Stimulated activated CD4-positive, alpha-beta T cell treated with anti-CD3 and anti-CD28 coated beads, Interleukin-15, amount 100 ng/mL, for 48 hours (primary cell): ENCODE measurements at places on chromosomes 3 and 15.
A peak's percentile ranks its signal among the peaks of the same experiment; 100 is the strongest.

GRCh38 chr3:46206282-46207015 is 1.7 kb downstream of the CCR1 start:
- DNase-seq: no peak

DNA sequence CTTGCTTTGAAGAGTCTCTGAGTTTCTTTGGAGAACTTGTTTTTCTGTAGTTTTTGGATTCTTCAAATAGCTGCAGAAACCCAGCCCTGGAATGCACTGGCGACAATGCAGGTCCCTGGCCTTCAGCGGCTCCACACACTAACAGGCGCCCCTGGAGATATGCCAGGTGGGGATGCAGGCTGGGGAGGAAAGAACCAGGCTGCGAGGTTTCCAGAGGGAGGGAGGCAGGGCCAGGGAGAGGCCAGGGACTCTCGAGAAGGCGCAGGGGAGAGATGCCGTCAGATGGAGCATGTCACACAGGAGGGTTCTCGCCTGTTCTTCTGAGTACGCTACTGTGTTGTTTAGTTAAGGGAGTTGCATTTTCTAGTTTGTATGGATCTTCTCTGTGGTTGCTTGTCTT is 283.1 kb downstream of the GABRG3 start:
- no peak for DNase-seq

- peak; percentile 11 for DNase-seq
Observed at GRCh38 chr3:44906997-44907396, 32.6 kb downstream of the TGM4 start.

DNA sequence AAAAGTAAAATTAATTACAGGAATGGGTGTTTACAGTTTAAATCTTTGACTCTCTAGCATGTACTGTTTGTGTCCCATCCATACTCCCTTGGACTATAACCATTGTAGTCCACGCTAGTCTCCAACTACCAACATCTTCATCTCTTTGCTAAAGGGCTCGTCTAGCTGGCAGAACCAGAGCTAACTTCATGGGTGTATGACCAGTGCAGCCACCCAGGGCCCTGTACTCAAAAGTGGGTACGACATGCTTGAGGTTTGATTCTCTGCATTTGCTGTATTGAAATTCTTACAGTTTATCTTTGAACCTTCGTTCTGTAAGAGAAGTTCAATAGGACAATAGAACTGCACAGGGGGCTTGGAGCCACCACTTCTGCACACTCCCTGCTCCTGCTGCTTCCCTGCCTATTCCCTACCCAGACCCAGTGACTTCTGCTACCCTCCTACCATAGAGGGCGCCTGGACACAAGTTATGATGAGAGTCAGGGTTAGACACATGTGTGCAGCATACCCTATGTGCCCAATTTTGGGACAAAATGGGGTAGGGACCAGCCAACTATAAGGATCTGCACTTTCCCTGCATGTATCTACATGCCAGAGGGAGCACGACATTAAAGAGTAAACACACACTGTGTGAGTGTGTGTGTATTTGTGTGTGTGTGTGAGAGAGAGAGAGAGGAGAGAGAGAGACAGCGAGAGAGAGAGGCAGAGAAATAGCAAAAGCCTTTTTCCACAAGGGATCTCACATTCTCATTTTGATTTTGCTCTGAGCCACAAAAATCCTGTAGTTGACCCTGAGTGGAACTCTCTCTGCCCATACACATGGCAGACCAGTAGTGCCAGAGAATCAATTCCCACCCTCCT is 59.0 kb upstream of the NECTIN3 start:
- DNase-seq: no peak

DNA sequence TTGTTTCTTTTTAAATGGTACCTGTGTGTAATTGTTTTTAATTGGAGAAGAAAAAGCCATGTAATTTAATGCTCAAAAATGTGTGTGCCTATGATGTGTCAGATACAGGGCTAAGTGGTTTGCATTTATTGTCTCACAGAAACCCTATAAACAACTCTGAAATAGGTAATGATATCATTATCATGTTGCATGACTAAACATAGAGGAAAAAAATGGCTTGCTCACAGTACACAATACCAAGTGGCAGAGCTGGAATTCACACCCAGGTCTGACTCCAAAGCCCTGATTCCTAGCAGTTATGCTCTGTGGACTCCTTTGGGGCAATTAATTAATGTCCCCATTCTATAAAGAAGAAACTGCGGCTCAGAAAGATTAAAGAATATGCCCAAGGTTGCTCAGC is 237.4 kb upstream of the TRIM42 start:
- no peak for DNase-seq

DNA sequence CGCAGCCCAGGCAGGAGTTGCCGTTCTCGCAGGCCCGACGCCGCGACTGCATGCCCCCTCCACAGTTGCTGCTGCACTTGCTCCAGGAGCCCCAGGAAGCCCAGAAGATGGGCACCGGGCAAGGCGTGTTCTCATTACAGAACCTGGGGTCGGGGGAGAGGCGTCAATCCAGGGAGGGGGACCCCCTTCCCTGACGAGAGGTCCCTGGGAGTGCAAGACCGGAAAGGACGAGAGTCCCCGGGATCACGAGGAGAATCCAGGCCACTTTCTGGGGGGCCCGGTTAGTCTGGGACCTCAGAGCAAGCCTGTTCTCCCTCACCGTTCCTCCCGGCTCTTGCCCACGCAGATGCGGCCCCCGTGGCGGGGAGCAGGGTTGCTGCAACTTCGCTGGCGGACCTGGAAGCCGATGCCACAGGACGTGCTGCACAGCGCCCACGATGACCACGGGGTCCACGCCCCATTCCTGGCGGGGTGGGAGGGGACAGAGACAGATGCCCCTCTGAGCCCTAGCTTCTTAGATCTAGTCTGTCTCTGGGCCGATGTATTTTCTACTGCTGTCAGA is 113.9 kb downstream of the SEMA5B start:
- DNase-seq: no peak

DNA sequence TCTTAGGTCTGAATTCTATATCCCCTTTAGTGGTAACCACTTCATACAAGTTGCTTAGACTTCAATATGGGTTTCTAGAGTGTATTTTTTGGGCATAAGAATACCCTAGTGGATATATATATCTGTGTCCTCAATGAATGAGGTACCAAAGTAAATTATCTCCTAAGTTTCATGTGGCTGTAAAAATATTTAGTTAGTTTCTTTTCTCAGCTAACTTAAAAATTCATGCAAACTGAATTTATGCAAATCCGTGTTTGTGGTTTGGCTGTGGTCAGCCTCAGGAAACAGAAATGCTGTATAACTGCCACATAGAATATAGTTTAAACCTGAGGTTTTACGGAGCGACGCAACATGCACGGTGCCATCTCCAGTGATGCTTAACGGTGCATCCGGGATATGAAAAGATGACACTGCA is 80.3 kb downstream of the PEX5L start:
- no peak for DNase-seq

DNA sequence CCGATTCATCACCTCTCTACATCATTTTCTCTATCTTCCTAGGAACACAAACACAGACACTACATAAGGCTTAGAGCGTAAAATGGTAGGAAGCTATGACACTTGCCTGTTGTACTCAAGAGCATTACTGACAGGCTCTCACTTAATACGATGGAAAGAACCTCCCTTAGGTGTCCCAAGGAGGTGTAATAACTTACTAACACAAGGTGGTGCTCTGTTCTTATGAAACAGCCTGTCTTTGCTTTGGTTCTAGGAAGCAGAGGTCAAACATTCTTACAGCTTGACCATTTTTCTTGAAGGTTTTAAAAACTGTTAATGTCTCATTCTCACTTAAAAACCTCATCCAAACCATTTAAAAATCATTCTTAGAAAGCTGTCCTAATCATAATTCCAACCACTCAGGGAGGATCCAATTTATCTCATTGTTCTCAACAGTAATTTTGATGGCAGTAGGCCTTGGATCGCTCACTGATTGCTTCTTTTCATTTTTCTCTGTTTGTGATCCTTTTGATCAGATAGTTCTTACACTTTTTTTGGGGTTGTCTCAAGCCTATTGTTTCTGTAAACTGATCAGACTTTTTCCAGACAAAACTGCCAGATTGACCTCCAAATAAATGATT is 317.8 kb upstream of the AGTR1 start:
- DNase-seq: no peak

DNA sequence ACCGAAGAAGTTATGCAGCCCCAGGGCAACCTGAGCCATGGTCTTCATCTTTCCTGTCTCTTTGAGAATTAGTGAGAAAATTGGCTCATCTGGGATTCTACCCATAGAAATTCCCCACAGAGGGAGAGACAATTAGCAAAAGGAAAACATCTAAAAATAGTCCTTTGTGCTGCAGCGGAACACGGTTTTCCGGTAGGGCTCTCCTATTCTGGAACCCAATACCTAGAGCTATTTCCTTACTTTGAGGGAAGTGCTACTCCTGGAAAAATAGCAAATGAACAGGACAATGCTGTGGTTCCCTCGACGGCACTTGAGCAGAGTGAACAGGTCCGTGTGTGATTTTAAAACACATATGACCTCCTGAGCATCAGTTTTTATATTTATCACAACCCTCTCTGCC is 210.5 kb downstream of the FGF12 start:
- no peak for DNase-seq

GRCh38 chr3:48915296-48915695 is 3.3 kb upstream of the ARIH2 start:
- DNase-seq: no peak

DNA sequence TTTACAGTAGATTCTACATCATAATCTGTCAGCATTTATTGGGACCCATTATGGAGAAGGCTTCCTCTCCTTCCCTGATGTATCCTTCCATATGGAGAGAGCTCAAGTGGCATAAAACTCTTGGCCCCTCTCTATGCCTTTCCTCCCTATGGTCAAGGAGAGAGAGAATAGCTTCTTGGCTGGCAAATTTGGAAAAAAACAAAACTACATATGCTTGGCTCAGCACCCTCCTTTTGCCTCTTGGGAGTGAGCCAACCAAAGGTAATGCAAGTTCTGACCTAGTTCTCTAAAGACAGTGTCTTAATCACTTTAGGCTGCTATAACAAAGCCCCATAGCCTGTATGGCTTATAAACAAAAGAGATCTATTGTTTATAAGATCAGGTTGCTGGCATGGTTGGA is 37.5 kb downstream of the C3orf70 start:
- no peak for DNase-seq

DNA sequence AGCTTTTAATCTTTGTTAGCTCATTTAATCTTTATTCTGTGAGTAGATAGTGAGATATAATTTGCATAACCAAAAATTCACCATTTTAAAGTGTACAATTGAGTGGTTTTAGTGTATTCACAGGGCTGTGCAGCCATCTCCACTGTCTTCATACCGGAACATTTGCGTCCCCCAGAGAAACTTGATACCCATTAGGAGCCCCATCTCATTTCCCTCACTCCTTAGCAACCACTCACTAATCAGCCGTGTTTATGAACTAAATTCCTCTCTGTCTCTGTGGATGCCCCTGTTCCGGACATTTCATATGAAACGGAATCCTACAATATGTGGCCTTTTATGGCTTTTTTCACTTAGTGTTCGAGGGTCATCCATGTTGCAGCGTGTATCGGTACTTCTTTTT is 38.2 kb downstream of the PAK2 start:
- DNase-seq: no peak

- no peak for DNase-seq
Observed at GRCh38 chr3:145959457-145960088, 201.4 kb downstream of the PLOD2 start.

DNA sequence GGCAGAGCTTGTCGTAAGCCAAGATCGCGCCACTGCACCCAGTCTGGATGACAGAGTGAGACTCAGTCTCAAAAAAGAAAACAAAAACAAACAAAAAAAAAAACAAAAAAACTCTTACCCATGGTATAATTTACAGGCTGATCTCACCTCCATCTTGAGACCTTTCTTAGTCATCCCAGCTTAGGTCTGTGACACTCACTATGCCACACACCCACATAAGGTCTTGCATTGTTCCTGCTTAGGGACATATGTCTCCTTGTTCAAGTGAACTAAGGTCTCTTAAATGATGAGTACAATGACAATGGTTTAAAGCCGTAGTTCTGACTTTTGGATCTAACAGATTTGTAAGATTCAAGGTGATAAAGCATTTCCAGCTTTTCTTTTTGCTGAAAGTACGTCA is 360.2 kb upstream of the ARHGEF26 start:
- no peak for DNase-seq

- DNase-seq: no peak
Observed at GRCh38 chr3:141429371-141430035, 57.3 kb upstream of the RASA2 start.
